Tibial artery (tissue), 4 donors: ENCODE measurements at places on chromosomes 5 and 9.

- no peak for DNase-seq
Measured at GRCh38 chr9:136690104-136690805, 3.0 kb upstream of the AGPAT2 start.

GRCh38 chr5:124825250-124825982 lies 79.0 kb upstream of the ZNF608 start:
- no peak for DNase-seq

DNA sequence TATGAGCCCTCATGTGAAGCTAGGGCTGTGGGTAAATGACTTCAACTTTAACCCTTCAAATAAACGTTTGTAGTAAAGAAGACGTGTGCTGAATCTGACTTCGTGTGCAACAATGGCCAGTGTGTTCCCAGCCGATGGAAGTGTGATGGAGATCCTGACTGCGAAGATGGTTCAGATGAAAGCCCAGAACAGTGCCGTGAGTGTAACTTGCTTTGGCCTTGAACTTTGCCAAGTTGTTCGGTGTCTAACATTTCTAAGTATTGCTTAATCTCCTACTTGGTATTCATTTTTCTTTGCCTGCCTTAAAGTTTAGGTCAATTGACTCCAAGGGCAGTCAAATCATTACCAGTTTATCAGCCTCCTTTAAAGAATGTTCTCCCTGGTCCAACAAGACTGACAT lies 18.2 kb downstream of the VLDLR start:
- no peak for DNase-seq

- DNase-seq: no peak
Measured at GRCh38 chr5:17020678-17021601, 84.9 kb upstream of the MYO10 start.

GRCh38 chr5:72402381-72402890 lies 82.3 kb downstream of the PTCD2 start:
- no peak for DNase-seq

DNA sequence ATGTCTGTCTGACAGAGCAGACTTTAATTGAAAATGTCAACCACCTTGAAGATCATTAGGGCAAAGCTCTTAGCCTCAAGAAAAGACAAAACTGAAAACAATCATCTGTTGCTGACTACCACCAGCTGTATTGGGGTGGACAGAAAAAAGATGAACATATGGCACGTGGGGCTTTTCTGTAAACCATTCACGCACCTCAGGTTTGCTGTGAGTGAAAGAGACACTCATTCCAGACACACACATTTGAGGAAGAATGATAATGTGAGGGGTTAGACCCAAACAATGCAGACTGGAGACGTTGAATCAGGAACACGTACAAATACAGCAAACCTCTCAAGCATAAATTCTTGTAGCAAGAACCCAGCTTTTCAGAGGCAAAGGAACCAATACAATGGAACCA lies 158.7 kb downstream of the EBF1 start:
- no peak for DNase-seq

GRCh38 chr5:173108914-173109313 lies 35.4 kb upstream of the BNIP1 start:
- no peak for DNase-seq

DNA sequence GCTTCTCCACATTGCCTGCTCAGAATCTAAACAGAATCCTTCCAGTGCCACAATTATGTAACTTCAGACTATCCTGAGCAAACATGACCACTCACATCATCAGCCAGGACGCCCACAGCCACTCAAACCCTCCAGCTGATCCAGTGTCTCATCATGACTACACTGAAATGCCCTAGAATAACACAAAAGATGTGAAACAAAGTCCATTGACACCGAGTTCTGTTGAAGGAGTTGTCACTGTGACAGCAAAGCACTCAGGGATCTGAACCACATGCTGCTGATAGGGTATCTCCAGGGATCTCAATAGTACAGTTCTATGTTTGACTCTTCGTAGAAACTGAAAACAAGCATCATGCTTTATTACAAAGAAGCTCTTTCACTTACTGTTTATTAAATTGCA lies 150.2 kb downstream of the GABBR2 start:
- no peak for DNase-seq

DNA sequence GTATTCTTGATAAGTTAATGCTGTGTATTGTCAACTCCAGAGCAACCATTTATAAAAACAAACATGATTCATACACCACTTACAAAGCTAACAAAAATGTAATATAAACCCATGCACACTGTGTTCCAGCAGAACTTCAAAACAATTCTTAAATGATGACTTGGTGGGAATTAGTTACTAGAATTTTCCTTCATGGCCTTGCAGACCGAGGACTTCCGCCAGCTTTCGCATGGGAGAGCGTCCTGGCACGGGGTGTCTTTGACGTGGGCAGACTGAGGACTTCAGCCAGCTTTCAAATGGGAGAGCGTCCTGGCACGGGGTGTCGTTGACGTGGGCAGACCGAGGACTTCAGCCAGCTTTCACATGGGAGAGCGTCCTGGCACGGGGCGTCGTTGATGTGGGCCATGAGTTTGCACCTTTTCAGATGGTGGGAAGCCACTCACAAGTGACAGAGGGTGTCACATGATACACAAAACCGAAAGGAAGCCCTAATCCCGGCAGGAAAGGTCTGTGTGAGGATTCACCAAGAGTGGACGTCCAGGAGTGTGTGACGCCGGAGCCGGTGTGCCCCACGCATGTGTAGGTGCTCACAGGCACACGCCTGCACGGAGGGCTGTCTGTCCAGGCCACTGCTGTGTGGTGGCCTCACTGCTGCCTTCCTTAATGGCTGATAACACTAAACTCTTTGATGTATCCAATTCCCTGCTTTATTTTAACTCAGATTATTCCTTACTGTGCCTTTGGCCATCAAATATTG lies 211.3 kb upstream of the IRX4 start:
- DNase-seq: peak; percentile 73

GRCh38 chr5:37435261-37435660 lies 56.1 kb downstream of the WDR70 start:
- DNase-seq: no peak

DNA sequence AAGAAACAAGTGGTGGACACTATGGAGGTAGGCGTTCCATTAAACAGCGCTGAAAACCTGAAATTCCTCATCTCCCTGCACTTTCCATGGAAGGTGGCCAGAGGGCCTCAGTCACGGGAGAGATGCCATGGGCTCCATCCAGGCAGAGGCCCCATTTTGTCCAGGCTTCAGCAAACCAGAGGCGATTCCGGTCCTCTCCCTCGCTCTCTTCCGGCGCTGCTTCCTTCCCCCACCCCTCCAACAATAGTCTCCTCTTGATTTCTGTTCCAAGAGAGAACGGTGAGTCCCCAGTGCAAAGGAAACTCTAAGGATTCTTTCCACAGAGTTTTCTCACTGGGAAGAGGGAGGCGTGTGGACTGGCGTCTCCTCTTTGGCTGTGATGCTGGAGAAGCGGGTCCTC lies 7.5 kb downstream of the ZNF366 start:
- no peak for DNase-seq

DNA sequence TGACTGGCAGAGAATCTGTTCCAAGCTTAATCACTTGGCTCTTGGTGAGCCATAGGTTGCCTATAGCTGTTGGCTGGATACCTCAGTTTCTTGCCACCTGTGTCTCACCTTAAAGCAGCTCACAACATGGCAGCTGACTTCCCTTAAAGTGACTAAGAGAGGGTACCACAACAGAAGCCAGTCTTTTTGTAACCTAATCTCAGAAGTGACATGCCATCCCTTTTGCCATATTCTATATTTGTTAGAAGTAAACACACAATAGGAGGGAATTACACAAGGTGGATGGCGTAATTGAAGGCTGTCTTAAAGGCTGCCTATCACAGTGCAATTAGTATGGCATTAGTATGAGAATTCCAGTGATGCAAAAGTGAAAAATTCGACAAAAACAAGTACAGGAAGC lies 28.1 kb downstream of the NIPBL start:
- no peak for DNase-seq

DNA sequence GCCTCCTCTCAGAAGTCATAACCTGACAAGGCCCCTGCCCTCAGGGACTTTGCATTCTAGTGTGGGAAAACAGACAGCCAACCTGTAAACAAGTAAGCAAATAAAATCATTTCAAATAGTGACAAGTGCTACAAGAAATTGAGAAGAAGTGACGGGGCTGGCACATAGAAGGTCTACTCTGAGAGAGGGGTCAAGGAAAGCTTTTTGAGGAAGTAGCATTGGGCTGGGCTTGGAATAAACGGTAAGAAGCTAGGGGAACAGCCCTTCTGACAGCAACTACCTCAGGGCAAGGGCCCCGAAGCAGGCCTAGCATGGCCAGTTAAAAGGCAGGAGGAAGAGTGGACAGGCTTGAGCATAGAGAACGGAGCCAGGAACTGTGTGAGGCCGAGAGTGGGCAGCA lies 4.8 kb upstream of the SLC2A8 start:
- DNase-seq: no peak

DNA sequence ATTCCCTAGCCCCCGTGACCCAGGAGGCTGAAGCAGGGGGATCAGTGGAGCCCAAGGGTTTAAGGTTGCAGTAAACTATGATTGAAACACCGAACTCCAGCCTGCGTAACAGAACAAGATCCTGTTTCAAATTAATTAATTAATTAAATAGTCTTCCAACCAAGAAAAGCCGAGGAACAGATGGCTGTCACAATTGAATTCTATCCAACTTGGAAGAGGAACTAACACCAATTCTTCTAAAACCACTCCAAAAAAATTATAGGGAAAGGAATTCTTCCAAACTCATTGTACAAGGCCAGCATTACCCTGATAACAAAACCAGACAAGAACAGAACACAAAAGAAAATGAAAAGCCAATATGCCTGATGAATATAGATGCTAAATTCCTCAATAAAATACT lies 43.4 kb upstream of the RGS7BP start:
- DNase-seq: no peak

DNA sequence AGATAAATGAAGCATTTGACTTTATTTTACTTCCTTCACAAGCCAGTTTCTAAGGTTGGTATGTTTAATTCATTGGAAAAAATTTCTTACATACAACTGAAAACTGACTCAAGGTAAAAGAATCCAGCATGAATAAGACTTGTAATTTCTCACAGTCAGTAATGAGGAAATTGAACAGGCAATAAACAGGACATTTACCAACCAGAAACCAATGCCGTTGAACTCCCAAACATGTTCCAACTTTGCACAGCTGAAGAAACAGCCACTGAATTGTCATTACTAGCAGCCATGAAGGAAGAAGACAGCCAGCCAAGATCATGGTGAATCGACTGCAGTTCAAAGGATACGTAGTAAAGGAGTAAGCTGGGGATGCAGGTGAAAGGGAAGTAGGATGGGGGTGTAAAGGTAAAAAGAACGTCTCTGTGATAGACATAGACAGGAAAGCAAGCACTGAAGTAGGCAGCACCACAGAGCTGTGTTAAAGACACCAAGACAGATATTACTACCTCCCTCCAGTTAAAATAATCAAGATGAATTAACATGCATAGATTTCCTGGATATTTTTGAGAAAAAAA lies 21.3 kb upstream of the SLC12A2 start:
- DNase-seq: no peak

- DNase-seq: no peak
Measured at GRCh38 chr5:134249469-134250379, 23.9 kb upstream of the PPP2CA start.

- no peak for DNase-seq
Measured at GRCh38 chr9:20082831-20083230, 294.0 kb upstream of the SLC24A2 start.

- no peak for DNase-seq
Measured at GRCh38 chr5:72519111-72519510, 11.9 kb upstream of the ZNF366 start.

- no peak for DNase-seq
Measured at GRCh38 chr9:135905380-135906258, 1.7 kb downstream of the CAMSAP1 start.

DNA sequence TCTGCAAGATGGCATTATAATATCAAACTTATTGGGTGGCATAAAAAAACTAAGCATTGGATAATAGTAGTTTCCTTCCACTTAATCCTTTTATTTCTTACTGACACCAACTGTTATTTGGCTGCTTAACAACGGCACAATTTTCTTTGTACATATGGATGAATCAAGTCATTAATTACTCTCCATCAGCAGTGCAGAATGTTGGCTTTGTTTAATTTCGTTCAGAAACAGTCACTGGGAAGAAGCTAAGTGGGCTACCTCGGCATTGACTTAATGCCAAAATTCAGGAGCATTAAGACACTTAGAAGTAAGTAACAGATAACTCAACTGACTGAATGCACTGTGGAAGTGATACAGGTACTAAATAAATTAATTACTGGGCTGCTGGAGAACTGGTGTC lies 460.4 kb downstream of the CTNND2 start:
- no peak for DNase-seq

GRCh38 chr5:14256026-14256690 lies 113.0 kb downstream of the TRIO start:
- DNase-seq: no peak

GRCh38 chr5:88837222-88837621 lies 45.8 kb downstream of the MEF2C start:
- DNase-seq: no peak

DNA sequence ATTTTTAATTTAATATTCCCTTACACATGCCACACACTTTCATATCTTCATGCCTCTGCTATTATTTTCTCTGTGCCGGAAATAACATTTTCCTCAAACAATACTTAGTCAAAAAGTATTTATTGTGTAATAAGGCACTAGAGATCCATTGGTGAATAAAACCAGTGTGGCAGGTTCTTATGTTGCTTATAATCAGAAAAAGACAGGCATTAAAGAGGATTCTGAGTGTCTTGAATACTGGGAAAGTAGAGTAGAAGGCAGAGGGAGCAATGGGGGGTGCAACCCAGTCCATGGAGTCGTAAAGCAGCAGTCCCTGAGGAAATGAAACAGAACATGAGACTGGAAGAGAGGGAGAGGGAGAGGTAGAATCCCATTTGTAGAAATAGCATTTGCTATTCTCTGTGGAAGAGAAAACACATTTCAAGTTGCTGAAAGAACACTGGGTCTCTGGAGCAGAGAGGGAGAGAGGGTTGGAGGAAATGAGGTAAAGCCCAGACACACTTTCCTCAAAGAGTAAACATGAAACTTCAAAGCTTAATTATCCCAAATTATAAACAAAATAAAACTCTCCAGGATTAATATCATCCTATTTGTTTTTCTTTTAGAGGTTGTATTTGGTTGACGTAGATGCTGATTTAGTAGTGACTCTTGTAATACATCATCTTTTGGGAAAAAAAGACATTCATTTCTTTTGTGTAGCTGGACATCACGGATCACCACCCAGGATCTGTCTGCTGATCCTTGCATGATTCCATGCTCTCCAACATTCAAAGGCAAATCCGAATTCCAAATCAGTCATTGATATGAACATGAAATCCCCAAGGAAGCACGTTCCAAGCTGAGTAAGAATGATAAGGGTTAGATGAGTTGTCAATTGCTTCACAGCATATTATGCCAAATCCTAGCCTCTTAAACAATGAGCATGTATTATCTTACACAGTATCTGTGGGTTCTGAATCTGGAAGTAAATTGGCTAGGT lies 37.4 kb upstream of the GRAMD2B start:
- DNase-seq: no peak

GRCh38 chr5:52989025-52989780 lies at the start of gene ITGA2:
Gene ITGA2 (plus strand): TSS chr5:52989352. CDS start chr5:52989469, 117 bp downstream.
- peak; percentile 67 for DNase-seq
